ENCODE measurements at places on chromosomes 7 and 10. TPM values are rescaled to one million over a fixed set of nuclear protein-coding genes. Genes with fewer than 3 reads are reported as not detected.

Gene RBAK
- total RNA-seq = 14.1 TPM

Gene CLDN3
- total RNA-seq = 180 TPM

Gene FKBP6
- 0.13 TPM for total RNA-seq

Gene WDR86
- 5.9 TPM for total RNA-seq

Gene EXOC6
- total RNA-seq = 17.0 TPM

Gene ZKSCAN1
- 76.6 TPM for total RNA-seq

Gene GPR15LG
- total RNA-seq = 0.44 TPM

Gene HABP2
- total RNA-seq = 25.6 TPM

- no peak for DNase-seq
Observed at GRCh38 chr10:47450442-47450841, 33.5 kb downstream of the ANXA8 start.

DNA sequence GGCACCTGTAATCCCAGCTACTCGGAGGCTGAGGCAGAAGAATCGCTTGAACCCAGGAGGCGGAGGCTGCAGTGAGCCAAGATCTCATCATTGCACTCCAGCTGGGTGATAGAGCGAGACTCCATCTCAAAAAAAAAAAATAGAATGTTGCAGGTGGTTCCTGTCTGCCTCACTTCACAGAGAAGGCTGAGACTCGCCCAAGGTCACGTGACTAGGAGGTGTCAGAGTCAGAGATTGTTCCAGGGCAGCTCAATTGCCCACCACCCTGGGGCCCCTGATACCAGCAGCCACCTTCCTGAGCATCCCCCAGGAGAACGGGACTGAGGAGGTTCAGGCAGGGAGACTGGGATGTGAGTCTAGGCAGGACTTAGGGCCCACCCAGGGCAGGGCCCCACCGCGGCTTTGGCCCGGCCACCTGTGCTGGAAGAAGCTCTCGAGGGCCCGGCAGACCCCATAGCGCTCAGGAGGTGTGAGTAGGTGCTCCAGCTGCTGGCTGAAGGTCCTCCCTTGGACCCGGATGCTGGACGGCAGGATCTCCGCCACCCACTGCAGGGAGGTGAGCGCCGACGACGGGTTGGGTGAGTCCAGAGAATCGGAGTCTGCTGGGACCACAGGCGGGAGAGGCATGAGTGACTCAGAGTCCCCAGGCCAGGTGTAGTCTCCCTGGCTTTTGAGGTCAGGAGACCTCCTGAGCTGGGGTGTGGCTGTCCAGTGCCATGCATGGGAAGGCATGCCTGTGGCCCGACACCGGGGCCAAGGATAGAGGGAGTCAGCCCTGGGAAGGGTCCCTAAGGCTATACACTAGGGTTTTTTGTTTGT is 30.9 kb downstream of the GRID2IP start:
- no peak for DNase-seq

- no peak for DNase-seq
Observed at GRCh38 chr10:116888380-116889055, 39.2 kb downstream of the ENO4 start.

DNA sequence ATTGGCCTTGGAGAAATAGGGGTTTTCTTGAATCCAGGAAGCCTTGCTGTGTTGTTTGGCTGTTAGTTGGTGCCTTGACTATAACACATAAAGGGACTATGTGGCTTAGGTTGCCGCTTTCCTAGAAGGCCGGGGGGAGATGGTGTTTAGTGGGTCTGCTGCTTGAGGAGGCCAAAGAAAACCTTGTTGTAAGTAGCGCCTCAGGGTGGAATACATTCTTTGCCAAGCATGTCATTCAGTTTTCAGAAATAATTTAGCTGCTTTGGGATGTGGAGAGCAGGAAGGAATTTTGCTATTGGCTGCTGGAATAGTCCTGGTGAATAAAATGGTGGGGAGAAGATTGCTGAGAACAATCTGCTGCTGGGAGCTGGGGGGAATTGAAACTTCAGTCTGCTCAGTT is 132.9 kb upstream of the WNT16 start:
- peak; percentile 21 for DNase-seq

DNA sequence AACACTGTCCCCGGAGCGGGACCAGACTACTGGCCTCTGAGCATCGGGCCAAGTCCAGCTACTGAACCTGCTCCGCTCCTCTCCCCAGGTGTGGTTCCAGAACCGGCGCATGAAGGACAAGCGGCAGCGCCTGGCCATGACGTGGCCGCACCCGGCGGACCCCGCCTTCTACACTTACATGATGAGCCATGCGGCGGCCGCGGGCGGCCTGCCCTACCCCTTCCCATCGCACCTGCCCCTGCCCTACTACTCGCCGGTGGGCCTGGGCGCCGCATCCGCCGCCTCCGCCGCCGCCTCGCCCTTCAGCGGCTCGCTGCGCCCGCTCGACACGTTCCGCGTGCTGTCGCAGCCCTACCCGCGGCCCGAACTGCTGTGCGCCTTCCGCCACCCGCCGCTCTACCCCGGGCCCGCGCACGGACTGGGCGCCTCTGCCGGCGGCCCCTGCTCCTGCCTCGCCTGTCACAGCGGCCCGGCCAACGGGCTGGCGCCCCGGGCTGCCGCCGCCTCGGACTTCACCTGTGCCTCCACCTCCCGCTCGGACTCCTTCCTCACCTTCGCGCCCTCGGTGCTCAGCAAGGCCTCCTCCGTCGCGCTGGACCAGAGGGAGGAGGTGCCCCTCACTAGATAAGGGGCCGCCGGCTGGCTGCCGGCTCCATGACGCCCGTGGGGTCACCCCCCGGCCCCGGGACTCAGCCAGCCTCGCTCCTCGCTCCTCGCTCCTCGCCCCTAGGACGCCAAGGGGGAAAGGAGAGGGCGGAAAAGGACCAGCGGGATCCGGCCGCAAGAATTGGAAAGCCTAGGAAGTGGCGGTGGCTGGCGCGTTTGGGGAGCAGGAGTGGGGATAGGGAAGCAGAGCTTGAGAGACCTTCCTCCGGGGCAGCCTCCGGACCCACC is 3.4 kb downstream of the EVX1 start:
- peak; percentile 31 for DNase-seq

- peak; percentile 14 for DNase-seq
Observed at GRCh38 chr7:158957510-158957906, 101.2 kb downstream of the DYNC2I1 start.

- DNase-seq = no peak
Observed at GRCh38 chr10:77172086-77172485, 465.5 kb downstream of the KCNMA1 start.

DNA sequence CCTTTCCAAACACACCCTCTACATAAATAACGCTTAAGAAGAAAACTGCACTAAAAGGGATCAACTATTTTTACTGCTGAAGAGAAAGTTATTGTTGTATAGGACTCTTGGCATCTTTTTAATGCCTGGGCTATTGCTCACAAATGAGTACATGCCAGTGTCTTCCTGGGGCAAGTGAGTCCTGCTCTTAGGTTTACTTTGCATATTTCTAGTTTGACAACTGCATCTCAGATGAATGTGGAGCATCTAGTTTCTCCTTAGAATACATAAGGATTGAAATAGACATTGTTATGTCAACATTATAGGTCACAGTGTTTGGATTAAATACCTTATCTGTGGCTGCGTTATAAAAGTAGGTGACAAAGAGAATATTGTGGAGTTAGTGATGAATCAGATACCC is 44.5 kb downstream of the PSMC2 start:
- no peak for DNase-seq

- DNase-seq = no peak
Observed at GRCh38 chr7:51635775-51636174, 319.2 kb upstream of the COBL start.

GRCh38 chr10:77533146-77533886 is 104.3 kb downstream of the KCNMA1 start:
- peak; percentile 68 for DNase-seq

DNA sequence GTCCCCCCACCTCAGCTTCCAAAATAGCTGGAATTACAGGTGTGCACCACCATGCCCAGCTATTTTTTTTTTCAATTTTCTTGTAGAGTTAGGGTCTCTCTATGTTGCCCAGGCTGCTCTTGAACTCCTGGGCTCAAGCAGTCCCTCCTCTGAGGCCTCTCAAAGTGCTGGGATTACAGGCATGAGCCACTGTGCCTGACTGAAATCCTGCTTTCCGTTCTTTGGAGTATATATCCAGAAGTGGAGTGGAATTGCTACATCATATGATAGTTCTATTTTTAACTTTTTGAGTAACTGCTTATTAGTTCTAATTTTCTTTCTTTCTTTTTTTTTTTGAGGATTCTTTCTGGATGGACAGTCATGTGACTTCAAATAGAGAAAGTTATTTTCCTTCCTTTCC is 62.9 kb upstream of the ZMIZ2 start:
- no peak for DNase-seq

GRCh38 chr7:101258243-101258731 is 13.4 kb upstream of the FIS1 start:
- DNase-seq = no peak

DNA sequence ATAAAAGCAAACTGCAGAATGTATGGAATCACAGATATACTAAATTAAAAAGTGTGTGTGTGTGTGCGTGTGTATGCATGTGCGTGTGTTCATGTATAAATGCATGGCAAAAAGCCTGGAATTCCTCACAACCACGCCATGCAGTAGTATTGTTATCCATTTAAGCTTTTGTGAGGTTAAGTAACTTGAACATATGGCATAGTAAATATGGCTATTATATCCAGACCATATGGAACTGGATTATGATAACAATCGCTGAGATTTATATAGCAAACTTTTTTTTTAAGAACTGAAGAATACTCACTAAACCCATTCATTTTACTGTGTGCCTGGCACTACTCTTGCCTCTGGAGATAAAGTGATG is 22.3 kb upstream of the NANOS1 start:
- DNase-seq = no peak

GRCh38 chr7:156220701-156221100 is 408.4 kb upstream of the SHH start:
- DNase-seq = no peak

Measured in kidney (tissue), 22 donors.